ENCODE measurements at places on chromosomes 4 and X. TPM values are rescaled to one million over a fixed set of nuclear protein-coding genes. Genes with fewer than 3 reads are reported as not detected.

Gene RENBP
- not detected for total RNA-seq

Gene MAGEB4
- total RNA-seq, result not detected

Gene CT45A3
- not detected for total RNA-seq

Gene KLHL4
- total RNA-seq, result 0.27 TPM

Gene MXRA5
- total RNA-seq, result 4.4 TPM

Gene RBM10
- total RNA-seq, result 45.5 TPM

Gene ZIC3
- total RNA-seq, result 0.04 TPM

Gene TMEM255A
- not detected for total RNA-seq

Gene SLC16A2
- 8.7 TPM for total RNA-seq

Gene DDIT4L
- total RNA-seq, result not detected

Gene ADAM29
- total RNA-seq, result not detected

Gene GPR143
- 0.08 TPM for total RNA-seq

Gene RAB40AL
- 0.08 TPM for total RNA-seq

Gene MAGEB10
- total RNA-seq, result not detected

Gene SSX2
- not detected for total RNA-seq

Gene ESX1
- total RNA-seq, result 0.15 TPM

Gene PHKA1
- total RNA-seq, result 6.7 TPM

Gene TMEM33
- 58.9 TPM for total RNA-seq

All from hair follicular keratinocyte (primary cell).